ENCODE measurements at places on chromosomes 2 and 18.

DNA sequence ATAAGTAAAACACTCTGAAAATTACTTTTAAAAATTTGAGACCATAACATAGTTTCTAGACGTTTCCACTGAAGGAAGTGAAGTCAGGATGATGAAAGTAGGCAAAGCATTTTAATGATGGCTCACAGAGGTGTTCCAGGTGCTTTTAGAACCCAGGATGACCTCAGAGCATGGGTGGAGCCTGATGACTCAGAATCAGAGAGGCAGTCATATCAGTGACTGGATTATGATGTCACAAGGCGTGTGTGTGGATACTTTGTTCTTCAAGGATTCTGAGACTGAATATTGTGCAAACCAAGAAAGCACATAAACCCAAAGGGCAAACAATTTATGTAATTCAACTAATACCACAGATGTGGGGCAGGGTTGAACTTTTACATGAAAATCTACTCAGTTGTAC is 208.0 kb upstream of the FBXO11 start:
- no peak for DNase-seq

DNA sequence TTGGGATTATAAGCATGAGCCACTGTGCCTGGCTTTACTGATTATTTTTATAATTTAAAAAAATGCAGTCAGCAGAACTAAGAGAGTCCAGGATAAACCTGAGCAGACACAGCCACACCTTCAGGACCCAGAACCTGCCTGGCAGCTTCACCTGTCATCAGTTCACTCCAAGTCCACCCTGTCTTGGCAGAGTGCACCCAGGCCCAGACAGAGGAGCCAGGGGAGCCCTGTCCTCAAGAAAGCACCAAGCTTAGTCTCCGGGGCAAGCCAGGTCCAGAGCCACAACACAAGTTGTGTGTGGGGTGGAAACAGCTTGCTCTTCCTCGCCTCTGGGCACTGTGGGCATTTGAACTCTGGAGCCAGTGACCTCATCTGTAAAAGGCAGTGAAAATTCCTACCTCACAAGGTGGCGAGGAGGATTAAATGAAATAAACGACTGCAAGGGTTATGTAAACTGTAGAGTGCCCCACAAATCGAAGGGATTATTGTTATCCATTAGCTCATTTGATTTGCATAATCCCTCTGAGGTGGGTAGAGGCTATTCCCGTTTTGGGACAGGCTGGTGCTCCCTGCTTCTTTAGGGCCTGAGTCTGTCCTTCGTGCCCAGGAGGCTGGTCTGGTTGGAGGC is 24.7 kb downstream of the MYCN start:
- DNase-seq: no peak

DNA sequence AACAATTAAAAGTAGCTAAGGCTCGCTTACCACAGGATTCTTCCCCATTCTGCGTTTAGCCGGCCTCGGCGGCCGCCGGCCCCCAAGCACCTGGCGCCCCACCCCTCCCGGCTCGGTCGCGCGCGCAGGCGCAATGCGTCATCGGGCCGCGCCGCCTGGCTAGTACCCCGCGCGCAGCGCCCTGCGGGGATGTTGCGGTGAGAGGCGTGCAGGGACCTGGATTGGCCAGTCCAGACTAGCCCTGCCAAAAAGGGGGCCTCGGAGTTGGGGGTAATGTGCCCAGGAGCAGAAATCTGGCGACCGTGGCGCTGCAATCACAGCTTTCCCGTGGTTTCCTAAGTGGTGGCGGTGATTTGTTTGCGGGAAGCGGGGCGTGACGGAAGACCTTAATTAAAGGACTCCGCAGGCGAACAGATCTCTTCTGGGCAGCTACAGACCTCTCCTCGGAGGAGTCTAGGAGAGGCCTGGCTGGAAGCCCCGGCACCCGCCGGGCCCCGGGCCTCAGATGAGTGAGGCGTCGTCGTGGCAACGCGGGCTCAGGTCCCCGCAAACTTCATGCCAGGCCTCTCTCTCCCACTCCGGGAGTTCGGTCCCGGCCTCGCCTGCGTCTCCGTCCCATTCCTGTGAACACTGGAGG is 606 bp downstream of the TMEM237 start:
- peak; percentile 84 for DNase-seq

DNA sequence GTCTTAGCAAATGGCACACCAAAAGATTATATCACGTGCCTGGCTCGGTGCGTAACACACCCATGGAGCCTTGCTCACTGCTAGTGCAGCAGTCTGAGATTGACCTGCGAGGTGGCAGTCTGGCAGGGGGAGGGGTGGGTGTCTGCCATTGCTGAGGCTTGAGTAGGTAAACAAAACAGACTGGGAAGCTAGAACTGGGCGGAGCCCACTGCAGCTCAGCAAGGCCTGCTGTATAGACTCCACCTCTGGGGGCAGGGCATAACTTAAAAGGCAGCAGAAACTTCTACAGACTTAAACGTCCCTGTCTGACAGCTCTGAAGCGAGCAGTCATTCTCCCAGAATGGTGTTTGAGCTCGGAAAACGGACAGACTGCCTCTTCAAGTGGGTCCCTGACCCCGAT is 55.9 kb upstream of the FSHR start:
- DNase-seq: no peak

DNA sequence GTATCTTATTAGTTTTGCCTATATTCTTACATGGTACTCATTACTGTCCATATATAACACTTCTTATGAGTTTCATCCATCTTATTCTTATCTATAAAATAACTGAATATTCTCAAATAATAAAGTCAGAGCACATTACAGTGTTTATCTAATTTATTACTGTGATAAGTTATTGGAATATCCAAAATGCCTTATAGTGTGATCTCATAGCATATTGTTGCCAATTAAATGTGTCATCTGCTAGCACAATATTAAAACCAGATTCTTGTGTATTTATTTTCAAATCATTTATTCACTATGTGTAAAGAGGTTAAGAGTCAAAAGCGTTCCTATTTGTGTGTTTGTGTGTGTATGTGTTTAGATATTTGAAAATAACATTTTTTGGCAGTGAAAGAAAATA is 151.9 kb downstream of the WDR7 start:
- no peak for DNase-seq

DNA sequence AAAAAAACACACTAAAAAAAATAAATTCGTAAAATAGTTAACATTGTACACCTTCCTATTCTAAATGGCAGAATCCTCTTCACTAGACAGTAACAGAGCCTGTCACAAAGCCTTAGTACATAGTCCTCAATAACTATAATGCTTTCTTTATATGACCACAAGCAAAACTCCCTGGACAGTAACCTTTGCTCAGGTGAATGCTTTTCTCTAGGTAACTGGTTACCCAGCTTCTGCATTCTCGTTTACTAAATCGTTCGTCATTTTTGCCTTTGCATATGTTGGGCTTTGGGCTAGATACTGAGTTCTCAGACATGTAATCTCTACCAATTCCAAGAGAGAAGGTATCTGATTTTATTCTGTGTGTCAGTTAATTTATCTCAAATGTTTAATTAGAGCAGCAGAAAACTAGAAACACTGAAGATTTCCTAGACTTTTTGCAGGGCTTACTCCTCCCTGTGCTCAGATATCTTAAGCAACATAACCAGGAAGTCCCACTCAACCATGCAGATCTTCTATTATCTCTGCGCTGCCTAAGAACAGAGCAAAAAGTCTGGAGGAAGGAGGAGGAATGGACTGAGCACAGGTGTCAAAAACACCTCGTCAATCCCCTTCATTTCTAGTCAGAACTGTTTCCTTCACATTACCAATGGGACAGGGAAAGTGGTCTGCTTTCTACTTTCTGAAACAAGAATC is 247.7 kb downstream of the SOCS6 start:
- DNase-seq: no peak

DNA sequence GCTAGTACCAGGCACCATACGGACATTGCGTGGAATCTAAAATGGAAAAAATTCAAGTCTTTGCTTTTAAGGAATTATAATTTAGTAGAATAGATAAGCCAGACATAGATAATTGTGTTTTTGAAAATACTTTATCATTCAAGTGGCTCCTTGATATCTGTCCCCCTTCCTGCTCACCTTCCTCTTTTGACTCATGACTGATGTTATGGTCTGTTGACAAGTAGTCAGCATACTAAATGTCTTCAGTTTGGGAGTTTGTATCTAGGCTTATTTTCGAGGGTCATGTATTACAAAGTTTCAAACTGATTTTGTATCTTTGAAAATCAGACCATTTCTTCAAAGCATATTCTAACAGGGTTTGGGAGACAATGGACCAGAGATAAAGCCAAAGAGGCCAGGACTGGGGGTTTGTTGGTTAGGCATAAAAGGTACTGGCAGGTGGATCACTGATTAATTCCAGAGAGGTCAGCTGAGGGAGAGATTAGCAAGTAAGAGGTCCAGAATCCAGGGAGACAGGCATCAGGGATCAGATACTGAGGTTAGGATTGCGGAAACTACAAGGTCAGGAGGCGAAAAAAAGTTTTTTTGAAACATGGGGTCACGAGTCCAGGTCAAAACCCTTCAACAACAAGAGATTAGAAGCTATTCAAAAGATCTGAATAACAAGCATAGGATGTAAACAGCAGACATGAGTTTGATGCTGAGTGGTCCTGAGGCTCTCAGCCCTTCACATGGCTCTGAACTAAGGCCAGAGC is 31.5 kb upstream of the KLHL14 start:
- no peak for DNase-seq

GRCh38 chr2:157592948-157593347 is 35.7 kb downstream of the ACVR1C start:
- DNase-seq: no peak

- DNase-seq: no peak
Measured at GRCh38 chr18:5620289-5620688, 76.5 kb upstream of the EPB41L3 start.

GRCh38 chr18:37144921-37145320 is 316.0 kb downstream of the KIAA1328 start:
- no peak for DNase-seq

DNA sequence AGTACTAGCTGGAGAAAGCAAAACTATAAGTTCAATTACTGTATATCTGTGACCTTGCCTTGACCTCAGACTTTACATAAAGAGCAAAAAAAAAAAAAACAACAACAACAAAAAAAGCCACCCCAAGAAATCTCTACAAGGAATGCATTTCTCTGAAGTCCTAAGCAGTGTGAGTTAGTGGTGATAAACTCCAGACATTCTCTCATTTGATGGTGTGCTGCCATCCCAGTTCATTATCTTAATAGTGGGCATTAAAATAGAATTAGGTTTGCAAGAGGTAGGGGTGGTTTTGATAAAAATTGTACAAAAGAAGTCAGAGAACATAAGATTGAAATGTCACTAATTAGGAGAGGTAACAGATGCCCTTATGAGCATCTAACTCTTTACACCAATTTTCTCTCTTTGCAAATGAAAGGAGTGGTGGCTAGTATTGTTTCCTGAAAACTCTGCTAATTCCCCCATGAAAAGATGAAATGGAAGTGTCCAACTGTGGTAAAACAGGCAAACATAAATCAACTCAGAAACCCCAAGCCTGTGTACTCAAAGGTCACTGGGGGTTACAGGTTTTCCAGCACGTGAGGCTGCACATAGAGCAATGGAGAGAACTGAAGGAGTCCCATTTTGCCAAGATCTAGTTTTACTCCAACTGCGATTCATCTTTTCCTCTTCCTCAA is 131.9 kb downstream of the MEIS1 start:
- no peak for DNase-seq

- DNase-seq: no peak
Measured at GRCh38 chr2:128377071-128377910, 58.6 kb upstream of the HS6ST1 start.

GRCh38 chr18:9613550-9614400 is 584 bp downstream of the PPP4R1 start:
- DNase-seq: peak; percentile 64

GRCh38 chr2:229407170-229407569 is 136.1 kb upstream of the PID1 start:
- DNase-seq: peak; percentile 58

DNA sequence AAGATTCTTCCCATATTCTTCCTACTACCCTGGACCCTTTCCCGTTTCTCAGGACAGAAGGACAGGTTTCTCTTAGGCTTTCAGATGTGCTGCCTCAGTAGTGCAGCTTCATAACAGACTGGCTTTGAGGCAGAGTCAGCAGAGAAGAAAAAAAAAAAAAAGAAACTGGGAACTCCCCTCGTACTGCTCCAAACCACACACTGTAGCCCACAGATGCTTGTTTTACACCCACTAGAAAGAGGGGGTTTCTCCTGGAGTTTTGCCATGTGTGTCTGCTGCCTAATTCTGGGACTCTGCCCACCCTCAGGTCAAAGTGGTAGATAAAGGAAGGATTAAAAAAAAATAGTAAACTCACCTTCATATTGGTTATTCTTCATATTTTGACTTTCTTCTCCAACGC is 95.9 kb downstream of the NCOA1 start:
- no peak for DNase-seq

DNA sequence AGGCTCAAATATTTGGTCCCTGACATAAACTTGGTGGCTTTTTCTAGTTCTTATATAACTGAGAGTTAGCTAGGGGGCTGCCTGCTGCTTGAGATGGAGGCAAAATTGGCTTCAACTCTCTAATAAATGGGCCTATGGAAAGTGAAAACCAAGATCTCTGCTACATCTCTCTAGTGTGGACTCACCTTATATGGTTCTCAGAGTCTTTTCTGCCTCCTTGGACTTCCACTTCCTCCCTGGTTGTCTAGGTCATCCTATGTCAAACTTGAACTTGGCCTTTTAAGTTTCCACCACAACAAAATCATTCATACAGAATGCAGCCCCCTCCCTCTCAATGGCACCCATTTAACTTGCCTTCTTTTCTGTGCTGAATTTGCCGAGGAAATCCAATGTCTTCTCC is 23.9 kb upstream of the ARHGAP25 start:
- no peak for DNase-seq

DNA sequence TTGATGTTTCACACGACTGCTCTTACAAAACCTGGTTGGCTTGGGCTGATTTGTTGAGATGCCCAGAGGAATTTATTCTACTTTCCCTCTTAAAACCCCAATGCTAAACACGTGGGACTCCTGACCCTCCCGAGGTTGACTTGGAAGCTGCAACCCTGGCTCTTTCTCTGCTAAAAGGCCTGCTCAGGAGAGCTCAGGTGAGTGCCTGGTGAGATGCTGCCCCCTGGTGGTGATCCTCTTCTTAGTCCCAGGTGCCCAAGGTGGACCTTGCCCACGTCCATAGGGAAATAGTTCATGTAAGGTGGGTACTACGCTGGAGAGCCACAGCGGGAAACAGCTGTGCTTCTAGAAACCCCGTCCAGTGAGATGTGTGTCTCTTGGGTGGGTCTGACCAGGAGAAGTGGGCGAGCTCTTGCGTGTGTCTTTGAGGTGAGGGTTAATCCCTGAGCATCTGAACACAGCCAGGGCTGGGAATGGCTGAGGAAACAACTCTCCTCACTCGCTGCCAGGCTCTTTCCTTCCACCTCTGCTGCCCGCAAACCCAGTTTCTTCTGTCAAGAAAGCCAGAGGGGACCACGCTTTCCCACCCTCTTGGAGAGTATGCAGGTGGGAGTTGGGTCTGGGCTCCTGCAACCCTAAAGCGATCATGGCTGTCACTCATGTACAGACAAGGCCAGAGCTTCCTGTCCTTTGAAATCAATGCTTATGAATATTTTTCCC is 25.5 kb upstream of the PXDN start:
- peak; percentile 46 for DNase-seq
